IPS-NIHi11 (cell line): ENCODE measurements at places on chromosomes 2 and 18.

DNA sequence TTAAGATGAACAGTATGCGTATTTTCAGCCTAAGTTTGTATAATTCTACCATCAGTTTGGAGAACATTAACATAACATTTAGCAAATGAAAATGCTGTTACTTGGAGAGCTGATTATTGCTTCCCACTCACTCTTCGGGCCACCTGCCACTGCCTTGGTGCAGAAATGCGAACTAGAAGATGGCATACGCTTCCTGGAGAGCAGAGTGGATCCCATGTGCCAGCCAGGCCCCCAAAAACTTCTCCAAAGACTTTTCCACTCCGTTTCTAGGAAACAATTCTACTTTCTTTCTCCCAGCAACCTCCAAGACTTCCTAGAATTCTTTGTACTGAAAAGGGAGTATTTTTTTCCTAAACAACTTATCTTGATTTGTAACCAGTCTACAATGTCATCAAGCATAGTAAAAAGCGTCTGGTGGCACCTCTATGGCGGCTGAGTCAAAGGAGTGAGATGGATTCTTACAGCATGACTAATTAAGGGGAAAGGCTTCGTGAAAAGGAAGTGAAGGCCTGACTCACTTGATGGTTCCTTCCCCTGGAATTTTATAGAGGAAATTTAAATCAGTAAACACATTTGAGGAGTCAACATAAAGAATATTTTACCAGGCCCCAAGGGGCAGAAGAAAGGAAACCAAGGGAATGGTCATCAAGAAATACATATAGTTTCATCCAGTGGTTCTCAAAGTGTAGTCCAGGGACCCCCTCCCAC is 36.6 kb downstream of the FEZ2 start:
- peak; percentile 20 for DNase-seq

GRCh38 chr2:61658841-61659780 is 121.0 kb upstream of the XPO1 start:
- peak; percentile 73 for DNase-seq

DNA sequence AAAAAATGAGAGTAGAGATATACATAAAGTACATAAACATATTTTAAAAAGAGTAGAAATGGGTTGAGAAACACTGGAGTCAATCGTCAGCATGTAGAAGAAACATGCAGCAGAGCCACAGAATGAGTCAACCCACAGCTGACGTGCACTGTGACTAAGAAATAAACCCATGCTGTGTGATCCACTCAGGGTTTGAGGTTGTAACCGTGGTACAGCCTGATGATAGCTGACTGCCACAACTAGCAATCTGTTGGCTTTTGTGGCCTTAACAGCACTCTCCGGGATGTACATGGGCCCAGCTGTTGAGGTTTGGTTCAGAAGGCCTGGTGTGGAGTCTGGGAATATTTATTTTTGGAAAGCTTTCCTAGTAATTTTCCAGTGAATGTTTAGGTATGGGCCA is 554.4 kb upstream of the MEX3C start:
- DNase-seq = no peak

GRCh38 chr2:229553091-229553490 is 161.3 kb downstream of the DNER start:
- no peak for DNase-seq

GRCh38 chr2:74953796-74954499 is 4.5 kb upstream of the POLE4 start:
- no peak for DNase-seq

- DNase-seq = no peak
Measured at GRCh38 chr18:21163647-21164547, 52.3 kb upstream of the ROCK1 start.

DNA sequence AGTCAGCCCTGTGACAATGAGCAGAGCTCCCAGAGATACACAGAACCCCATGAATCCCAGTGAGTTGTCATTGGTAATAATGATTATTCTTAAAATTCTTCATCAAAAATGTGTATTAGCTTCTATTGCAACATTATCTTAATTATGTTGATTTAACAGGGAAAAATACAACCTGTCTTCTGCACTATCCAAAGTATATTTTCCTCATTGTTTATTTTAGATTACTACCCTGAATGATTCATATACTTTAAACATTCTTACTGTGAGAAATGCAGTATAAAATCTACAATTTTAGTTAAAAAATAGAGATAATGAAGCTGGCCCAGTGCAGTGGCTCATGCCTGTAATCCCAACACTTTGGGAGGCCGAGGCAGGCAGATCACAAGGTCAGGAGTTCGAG is 125.2 kb upstream of the LYPD1 start:
- DNase-seq = no peak

DNA sequence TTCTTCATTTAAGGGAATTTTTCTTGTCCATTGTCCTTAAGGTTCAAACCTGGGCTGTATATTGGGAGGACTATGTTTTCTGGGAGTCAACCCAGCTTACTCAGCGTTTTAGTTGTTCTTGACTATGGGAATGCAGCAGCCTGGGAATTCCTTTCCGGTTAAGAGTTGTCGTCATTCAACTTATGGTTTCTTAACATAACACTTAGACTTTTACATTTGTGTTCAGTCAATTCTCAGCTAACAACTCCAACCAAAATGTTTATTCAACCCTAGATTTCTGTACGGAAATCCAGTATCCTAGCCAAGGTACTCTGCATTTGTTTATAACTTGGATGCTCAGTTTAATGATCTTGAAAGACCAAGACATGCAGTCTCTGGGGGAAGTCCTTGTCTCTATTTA is 960.9 kb downstream of the CBLN2 start:
- no peak for DNase-seq

GRCh38 chr2:105919191-105919811 is 174.6 kb downstream of the NCK2 start:
- DNase-seq = no peak

GRCh38 chr2:177287814-177288213 is 23.3 kb upstream of the NFE2L2 start:
- DNase-seq = no peak

- no peak for DNase-seq
Measured at GRCh38 chr18:41845563-41845962, 109.5 kb upstream of the PIK3C3 start.

GRCh38 chr2:176599796-176600485 is 330.7 kb downstream of the MTX2 start:
- no peak for DNase-seq

DNA sequence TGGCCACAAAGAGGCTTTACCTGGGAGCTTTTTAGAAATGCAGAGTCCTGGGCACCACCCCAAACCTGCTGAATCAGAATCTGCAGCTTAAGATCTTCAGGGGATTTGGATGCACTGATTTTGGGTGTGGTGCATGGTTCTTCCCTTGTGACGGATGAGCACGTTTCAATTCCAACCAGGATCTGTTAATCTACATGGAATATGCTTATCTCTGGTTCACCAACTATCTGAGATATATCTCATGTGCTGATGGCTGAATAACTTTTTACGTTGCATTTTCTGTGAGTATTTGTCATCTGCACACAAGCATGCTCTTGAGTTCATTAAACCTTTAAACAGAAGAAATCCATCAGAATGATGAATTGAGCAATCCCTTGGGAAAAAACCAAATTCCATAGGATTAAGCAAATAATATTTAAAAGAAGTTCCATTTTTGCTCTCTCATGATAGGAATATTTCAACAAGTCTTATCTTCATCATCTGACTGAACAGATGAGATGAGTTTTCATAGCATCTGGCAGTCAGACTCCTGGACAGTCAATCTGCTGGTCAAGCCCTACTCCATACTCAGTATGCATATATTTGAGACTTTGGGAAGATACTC is 120.6 kb downstream of the PLB1 start:
- DNase-seq = no peak

- no peak for DNase-seq
Measured at GRCh38 chr18:36212301-36213171, 25.2 kb downstream of the MOCOS start.
